ENCODE measurements at places on chromosomes 4 and X.

DNA sequence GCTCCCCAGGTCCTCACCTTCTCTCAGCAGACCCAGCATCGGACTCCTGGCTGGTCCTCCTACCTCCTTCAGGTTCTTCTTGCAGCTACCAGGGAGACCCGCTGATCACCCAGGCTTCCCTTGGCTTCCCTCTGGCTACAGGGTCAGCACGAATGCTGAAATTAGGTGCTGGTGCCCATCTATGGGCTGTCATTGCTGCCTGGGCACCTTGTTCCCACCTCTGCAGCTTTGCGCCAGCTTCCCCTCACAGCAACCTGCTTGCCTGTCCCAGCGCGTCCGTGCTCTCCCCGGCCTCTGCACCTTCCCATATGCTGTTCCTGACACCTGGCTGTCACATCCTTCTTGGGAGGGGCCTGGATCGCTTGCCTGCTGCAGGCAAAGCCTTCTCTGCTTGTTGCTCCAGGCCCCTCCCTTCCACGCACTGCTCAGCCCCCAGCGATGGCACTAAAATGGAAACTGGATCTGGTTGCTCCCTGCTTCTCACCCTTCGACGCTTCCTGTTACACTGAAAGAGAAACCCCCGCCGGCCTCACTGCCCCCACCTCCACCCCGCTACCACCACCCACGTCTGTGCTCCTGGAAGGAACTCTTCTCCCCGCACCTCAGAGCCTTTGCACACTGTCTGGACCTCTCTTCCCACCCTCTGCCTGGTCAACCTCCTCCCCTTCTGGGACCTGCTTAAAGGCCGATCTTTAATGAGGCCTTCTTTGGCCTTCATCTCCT, 22.2 kb downstream of the C4orf50 start:
- no peak for DNase-seq

DNA sequence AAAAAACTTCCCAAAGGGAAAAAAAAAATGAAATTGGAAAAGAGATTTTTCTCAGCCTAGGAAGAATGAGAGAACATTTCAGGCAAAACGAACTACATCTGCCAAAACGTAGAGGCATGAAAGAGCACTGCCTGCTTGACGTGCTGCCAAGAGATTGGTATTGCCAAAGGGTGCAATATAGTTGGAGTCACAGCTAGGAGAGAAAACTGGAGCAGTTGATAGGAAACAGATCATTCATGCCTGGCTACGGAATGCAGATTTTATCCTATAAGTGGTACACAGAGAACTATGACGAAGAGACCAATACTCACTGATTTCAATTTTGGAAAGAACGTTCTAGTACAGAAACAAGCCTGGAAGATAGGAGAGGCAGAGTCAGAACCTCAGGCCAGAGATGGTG, 68.4 kb upstream of the IQCM start:
- no peak for DNase-seq

DNA sequence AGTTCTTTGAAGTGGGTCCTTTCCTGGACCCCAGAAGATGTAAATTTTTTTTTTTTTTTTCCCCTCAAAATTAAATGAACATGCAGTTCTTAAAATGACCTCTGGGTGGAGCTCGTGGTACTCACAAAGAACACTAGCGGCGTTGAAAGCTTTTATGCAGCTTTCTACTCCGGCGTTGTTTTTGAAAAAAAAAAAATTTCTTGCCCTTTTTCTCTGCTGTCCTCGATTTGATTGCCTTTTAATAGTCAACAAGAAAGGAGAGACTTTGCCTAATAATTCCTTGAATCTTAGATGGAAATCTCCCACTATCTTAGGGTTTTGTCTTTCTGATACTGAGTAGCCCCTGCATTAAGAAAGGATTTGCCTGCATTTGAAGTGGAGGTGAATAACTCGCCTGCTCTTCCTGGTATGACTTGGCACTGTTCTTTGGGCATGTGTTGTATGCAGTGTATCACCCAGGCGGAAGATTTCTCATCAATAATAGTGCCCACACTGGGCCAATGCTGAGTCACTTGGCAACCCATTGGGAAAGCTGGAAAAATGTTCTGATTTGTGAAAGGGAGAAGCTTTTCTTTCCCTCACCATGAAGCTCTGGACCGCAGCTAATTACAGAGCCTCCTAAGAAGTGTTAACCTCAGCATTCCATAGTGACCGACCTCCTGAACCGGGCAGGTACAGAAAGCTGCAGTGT, 104.0 kb downstream of the PHEX start:
- peak; percentile 49 for DNase-seq

DNA sequence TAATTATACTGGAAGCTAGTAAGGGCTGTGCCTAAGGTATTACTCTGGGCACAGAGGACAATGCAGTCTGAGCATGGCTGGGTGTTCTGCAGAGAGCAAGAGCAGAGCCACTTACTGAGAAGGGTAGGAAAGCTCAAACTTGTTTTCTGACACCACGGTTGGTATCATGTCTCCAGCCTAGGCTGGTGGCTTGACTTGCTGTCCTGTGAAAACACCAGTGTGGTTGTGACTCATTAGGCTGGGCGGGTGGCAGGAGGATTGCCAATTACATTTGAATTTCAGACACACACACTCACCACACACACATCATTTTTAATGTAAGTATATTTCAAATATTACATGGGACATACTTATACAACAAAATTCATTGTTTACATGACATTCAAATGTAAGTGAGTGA, 19.7 kb upstream of the MTM1 start:
- peak; percentile 35 for DNase-seq

GRCh38 chrX:98523521-98523920, 1639.8 kb downstream of the RPA4 start:
- no peak for DNase-seq

DNA sequence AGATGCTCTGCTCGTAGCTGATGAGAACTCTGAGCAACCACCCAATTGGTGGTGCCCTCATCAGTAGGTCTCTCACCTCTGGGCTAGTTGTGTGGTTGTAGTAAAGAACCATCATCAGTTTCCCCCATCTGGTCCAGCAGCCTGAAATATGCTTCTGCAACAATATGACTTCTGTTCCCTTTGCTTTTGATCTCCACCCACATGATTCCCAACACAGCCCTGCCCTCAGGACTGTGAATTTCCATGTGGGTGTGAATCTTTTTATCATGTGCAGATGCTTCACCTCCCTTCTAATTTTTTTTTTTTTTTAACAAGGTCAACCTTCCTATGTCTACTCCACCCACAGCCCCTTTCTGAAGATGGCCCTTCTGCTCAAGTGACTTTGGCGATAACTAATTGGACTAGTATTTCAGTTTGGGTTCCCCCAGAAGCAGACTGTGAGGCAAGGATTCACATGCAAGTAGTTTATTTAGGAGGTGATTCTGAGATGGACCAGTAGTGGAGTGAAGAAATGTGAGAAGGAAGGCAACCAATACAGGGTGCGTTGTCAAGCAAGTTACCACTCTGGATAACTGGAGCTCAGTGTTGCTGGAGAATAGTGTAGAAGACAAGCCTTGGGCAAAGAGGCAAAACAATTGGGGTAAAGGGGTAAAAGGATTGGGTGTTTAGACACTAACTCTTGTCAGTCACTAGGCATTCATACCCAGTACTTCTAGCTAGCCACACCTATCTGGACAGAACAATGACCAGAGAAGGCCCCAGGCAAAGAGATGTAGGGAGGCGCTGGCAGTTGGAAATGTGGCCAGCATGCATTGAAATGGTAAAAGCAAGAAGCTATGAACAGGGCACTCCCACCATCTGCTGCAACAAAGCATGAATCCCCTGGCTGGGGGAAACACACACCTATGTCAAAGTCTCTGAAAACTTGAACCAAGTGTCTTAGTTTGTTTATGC, 466.2 kb downstream of the BCOR start:
- peak; percentile 10 for DNase-seq

- DNase-seq = peak; percentile 58
Observed at GRCh38 chr4:173195109-173195508, 26.5 kb downstream of the GALNT7 start.

DNA sequence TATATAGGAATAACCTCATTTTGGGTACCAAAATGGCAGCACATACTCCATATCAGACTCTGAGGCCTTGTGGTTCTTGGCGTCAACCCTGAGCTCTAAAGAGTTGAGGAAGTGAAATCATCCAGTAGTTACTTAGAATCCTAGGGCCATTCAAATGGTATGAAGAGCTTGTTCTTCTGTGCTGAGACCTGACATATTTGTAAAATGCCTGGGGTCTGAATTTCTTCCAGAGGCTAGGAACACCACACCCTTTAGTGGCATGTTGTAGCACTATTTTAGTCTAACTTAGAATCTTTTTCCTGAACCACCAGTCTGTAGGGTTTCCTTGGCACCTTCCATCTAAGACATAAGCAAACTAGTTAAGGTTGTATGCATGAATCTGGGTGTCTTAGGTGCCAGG, 18.1 kb upstream of the GDPD2 start:
- DNase-seq = no peak

GRCh38 chrX:55796496-55796895, 78.9 kb downstream of the RRAGB start:
- no peak for DNase-seq

- DNase-seq = no peak
Observed at GRCh38 chr4:6394671-6395081, 77.7 kb downstream of the PPP2R2C start.

- DNase-seq = peak; percentile 53
Observed at GRCh38 chrX:109847257-109848187, 114.5 kb upstream of the ACSL4 start.

DNA sequence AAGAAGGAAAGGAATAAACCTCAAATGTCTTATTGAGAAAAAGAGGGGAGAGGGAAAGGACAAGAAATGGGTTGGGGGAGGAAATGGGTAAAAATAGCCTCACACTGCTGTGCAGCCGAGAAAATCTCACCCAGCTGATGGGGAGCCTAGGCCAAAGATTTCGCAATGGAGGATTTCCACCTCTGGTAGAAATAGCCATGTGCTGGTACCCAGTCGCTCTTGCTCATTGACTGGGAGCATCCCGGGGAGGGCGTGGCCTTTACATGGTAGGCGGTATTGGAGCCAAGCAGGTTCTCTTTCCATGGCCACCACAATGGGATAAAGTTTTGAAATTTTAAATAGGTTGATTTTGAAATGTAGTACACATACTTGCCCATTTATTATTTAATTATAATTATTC, 255.1 kb upstream of the LDB2 start:
- DNase-seq = no peak

GRCh38 chr4:107658400-107659336, 61.4 kb downstream of the PAPSS1 start:
- peak; percentile 36 for DNase-seq

DNA sequence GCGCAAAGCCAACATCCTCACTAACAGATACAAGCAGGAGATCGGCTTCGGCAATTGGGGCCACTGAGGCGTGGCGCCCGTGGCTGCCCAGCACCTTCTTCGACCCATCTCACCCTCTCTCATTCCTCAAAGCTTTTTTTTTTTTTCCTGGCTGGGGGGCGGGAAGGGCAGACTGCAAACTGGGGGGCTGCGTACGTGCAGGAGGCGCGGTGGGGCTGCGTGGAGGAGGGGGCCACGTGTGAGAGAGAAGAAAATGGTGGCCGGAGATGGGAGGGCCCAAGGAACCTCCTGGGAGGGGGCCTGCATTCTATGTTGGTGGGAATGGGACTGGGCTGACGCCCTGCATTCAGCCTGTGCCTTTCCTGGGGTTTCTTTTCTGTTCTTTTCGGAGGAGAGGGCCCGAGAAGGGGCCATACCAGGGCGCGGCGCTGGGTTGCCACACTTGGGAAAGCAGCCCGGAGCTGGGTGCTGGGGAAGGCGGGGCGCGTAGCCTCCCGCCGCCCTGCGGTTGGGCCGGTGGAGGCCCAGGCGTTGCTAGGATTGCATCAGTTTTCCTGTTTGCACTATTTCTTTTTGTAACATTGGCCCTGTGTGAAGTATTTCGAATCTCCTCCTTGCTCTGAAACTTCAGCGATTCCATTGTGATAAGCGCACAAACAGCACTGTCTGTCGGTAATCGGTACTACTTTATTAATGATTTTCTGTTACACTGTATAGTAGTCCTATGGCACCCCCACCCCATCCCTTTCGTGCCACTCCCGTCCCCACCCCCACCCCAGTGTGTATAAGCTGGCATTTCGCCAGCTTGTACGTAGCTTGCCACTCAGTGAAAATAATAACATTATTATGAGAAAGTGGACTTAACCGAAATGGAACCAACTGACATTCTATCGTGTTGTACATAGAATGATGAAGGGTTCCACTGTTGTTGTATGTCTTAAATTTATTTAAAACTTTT, 4.5 kb downstream of the MID1IP1 start:
- peak; percentile 77 for DNase-seq

DNA sequence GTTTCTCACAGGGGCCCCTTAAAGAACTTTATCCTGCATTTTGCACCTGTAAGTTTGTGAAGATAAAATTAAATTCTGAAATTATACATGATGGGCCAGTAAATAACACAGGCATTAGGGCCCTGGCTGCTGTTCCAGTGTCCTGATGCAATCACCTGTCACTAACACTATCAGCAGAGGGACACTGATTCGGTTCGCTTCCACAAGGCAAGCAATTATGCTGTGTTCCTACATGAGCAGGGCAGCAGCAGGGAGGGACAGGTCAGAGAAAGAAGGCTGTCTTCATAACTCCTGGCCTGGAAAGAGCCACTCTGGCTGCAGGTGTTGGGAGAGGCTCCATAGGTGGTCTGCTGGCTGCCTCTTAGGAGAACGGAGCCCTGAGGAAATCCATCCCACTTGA, 487.3 kb downstream of the MID1IP1 start:
- no peak for DNase-seq

GRCh38 chr4:20444599-20445337, 193.1 kb downstream of the SLIT2 start:
- DNase-seq = no peak

GRCh38 chrX:104641176-104641575, 75.2 kb downstream of the IL1RAPL2 start:
- DNase-seq = no peak

GRCh38 chr4:72546456-72546855, 22.6 kb downstream of the ADAMTS3 start:
- no peak for DNase-seq

DNA sequence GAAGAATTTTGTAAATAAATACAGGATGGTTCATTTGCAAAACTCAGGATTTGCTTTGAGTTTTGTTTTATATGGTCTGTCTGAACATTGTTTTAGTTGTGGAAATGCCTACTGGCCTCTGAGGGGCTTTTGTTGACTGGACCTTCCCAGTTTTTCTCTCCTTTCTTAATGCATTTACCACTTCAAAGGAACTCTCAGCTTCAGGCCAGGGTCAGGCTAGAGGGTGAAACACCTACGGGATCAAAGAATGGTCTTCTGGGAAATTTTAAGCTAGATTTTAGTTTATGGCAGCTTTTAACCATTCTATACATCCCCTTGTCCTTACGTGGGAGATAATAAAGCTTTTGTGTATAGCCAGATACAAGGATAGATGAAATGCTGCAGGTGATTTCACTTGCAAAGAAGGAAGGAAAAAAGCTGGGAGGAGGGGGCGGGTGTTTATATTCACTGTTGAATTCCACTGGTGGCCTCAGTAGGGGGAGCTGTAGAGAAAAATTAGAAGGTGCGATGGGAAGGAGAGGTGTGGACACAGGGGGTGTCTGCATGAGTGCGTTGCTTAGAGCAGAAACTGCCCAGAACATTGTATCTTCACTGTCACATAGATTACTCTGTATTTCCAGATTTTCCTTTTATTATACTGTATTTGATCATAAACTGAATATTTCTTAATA, 151.8 kb downstream of the TSPAN5 start:
- DNase-seq = no peak

Measured in suppressor macrophage (primary cell).